ENCODE measurements at places on chromosomes 2 and 18. TPM values are rescaled to one million over a fixed set of nuclear protein-coding genes. Genes with fewer than 3 reads are reported as not detected.

GRCh38 chr2:142605421-142605820 is 272.0 kb upstream of the KYNU start:
- no peak for DNase-seq

DNA sequence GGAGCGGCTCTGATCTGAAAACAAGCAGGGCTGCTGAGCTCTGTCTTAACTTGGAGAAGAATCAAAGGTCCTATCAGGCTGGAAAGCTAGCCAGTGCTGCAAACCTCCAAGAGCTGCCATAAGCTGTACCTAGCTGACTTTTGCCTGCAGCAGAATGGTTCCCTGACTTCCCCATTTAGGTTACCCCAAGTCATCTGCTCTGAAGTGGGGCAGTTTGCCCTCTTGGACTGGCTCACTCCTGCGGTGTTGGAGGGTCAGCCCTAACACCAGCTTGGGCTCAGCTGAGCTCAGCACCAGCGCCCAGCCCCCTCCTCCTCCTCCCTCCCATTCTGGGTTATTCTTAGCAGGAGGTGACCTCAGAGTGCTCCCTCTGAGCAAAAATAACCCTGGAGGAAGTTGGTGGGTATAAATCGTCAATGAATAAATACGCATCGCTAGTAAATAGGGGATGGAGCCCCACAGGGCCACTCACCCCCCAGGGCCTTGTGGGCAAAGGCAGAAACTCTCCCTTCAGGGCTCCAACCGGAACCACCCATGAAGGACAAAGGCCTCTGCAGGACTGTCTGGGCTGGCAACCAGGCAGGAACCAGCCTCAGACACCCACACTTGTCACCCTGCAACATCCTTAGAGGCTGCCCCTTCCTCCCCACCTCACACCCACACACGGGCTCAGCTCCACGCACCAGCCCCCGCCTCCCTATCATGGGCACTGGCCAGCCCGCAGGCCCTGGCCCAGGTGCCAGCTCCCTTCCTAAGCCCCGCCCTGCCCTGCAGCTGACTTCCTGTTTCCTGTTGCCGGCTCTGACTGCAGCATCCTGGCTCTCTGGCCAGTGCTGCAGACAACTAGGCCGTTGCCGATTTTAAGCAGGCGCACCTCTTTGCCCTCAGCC is 46.9 kb downstream of the DNMT3A start:
- no peak for DNase-seq

DNA sequence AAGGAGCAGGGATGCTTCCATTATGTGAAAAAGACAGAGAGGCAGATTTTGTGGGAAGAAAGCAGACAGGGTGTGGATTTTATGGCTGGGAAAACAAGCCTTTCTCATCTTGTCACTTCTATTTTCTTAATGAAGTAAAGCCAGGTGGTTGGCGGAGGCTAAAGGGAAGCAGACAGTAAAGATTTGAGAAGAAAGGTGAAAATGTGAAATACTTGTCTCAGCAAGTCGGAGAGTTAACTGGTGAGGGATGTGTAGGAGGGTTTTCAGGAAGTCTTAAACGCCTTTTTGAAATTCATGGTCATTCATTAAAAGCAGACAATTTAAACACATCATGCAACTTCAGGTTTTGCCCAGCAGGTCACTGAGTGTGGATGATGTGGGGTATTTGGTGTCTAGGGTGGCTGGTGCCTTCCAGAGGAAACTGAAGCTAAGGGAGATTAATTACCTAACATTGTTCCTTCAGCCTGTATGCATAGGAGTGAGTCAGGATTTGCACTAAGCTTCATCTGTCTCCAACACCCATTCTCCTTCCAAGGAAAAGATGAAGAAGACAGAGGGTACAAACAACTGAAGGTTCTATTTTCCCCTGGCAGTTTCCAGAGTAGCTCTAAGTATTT is 20.7 kb downstream of the SLC14A2 start:
- no peak for DNase-seq

GRCh38 chr2:117536139-117536538 is 278.4 kb upstream of the DDX18 start:
- DNase-seq = no peak

DNA sequence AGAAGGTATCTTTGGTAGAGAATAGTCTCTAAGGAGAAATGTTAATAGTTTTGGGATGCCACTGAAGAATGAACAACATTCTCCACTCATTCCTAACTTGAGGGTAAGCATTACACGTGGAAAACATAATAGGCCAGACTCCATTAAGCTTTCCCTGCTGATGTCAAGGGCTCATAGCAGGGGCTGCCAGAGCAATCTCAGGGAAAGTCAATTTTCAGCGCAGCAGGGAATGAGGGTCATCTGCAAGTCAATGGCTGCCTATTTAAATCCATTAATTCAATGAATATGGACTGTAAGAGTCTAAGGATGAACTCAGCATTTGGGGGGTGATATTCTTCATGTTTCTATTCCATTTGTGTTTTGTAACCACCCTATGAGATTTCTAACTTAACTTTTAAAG is 144.2 kb upstream of the ARL4C start:
- DNase-seq = no peak

DNA sequence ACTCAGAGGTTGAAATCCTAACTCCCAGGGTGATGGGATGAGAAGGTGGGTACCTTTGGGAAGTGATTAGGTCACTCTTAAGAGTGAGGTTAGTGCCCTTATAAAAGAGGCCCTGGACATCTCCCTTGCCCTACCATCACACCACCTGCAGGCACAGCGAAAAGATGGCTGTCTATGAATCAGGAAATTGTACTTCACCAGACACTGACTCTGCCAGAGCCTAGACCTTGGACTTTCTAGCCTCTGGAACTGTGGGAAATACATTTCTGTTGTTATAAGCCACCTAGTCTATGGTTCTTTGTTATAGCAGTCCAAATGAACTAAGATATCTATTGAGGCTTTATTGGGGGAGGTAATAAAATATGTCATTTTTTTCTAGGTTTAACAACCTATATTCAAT is 203.6 kb downstream of the SLC8A1 start:
- no peak for DNase-seq

DNA sequence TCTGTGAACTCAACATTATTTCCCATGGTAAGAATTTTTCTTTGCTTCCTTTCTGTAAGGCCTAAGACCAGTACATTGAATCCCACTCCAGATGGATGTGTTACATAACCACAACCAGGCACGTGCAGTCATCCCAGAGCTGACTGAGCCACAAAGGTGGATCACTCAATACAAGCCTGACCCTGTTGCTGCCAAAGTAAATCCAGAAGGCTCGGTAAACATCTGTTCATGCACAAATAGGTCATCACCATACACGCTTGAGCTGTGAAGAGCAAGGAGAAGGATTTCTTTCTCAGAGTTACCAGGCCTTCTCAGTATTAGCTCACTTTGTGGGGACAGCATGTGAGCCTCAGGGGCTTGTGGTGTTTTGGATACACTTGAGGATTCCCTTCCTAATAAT is 791.4 kb upstream of the FANCL start:
- DNase-seq = no peak

DNA sequence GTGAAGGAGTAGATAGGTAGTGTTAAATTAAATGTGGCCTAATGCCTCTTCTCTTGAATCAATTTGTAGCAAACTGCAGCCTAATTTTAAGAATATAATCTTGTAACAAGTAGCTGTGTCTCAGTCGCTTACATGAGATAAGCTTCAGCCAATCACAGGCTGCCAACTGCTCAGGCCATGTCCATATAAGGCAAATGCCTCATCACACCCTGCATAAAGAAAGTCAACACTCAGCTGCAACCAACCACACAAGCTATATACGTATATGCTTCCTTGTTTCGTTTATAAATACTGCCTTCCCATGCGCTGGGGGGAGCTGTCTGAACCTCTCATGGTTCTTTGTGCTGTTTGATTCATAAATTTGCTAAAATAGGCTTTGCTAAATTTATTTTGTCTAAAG is 476.3 kb downstream of the TRIB2 start:
- no peak for DNase-seq

PRKAG3 gene
- polyA plus RNA-seq = not detected

DNA sequence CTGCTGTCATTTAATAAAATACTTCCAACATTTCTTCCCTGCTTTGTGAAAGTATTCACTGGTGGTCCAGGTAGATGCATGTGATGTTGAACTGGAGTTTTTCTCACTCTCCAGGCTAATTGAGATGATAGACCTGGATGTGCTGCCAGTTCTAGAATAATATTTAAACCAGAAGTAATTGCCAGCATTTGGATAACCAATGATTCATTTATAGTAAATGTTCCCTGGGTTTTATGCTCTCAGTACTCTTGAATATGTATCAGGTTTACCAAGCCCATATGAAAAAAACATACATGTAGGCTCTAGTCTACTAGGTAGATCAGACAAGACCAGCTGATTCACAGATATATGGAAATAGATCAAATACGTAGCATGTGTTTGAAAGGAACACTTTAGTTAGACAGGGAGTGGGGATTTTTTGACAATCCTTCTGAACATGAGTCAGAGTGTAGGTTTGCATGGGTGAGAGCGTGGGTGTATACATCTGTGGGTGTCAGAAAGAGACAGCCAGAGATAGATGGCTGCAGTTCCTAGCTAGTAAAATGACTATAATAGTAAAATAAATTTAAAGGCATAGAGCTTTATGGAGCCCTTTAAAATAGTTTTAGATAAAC is 115.1 kb downstream of the NAB1 start:
- no peak for DNase-seq

DNA sequence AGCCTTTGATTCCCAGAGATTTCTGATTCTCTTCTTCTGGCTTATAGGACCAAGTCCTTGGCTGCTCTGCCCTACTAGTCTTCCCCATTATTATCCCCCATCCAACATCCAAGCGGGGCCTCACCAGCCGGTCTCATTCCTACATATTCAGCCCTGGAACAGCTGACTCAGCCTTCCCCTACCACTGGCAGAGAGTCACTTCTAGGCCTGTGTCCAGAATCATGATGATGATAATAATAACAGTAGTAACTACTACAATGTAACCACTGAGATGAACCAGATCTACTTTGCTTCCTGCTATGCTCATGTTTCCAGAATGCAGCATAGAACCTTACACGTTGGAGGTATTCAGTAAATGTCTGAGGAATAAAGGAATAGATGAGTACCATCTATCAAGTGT is 295.2 kb downstream of the SRBD1 start:
- DNase-seq = no peak

RBKS gene
- 1.8 TPM for polyA plus RNA-seq

RAMP1 gene
- 0.37 TPM for polyA plus RNA-seq

DNA sequence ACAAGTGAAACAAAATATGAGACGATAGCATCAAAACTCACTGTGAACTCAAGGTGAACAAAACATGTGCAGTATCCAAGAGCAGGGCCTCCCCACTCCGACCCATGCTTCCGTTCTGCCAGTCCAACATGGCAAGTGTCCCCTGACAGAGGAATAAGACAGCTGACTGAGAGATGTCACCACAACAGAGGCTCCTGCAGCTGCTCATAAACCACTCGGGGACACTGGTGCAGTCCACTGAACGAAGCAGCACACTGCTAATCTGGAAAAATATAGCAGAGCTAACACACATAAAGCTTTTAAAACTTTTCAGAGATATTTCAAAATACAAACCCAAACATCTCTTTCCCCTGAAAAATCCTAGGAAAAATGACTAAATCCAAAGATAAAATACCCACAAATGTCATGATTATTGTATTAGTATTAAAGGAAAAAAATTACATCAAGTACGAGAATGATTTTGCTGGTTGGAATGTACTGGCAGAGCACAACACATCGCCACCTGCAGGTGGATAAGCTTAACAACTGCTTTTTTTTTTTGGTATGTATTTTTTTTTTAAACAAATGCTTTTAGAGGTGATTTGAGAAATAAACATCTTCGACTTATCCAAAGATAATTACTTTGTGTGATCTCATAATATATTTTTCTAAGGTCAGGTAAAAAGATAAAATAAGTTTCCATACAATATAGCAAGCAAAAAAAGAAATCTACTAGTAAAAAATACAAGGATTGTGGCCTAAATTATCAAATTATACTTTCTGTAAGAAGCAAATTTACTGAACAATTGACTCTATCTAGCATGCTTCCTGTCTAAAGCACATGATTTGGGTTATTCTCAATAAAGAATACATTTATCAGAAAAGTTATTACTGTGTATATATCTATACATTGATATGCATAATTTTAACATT is 18.6 kb downstream of the THADA start:
- DNase-seq = no peak

GRCh38 chr2:159012142-159012541 is 43.7 kb downstream of the TANC1 start:
- no peak for DNase-seq

DNA sequence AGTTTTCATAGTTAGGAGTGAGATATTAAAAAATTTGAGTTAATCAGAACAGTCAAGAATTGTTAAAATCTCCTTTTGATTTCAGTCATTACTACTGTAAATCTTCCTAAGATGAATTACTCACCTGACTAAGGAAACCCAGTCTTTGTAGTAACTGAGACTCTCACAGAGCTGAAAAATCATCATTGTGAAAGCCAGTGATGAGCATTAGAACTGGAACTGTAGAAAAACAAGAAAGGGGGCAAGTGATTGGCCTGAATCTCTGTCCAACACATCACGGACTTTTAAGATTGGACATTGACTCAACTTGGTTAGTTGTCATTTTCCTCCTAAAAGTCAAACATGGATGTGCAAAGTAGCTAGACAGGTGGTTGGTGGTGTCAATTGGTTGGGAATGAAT is 21.9 kb downstream of the SETBP1 start:
- no peak for DNase-seq

GRCh38 chr2:132373391-132374135 is 43.0 kb upstream of the GPR39 start:
- DNase-seq = no peak

GRCh38 chr2:1813371-1813770 is 69.1 kb upstream of the PXDN start:
- DNase-seq = no peak

Measured in keratinocyte (primary cell).